ENCODE measurements at places on chromosomes 5 and 9. TPM values are rescaled to one million over a fixed set of nuclear protein-coding genes. Genes with fewer than 3 reads are reported as not detected.

- no peaks in the 10 kb centered on the region for H3K36me3 ChIP-seq
- DNase-seq: peak; percentile 49
- H3K27me3 ChIP-seq: no peaks in the 10 kb centered on the region
- peak overlapping the region; percentile 80 for H3K4me3 ChIP-seq
- H3K4me1 ChIP-seq: peaks cover 45% of the 10 kb centered on the region
- H3K27ac ChIP-seq: peak overlapping the region; percentile 48
Measured at GRCh38 chr5:172453206-172453985, 929 bp downstream of the SH3PXD2B start.

Gene BTNL8
- total RNA-seq: not detected

Gene SNAPC3
- 25.6 TPM for total RNA-seq

Gene ANKRD31
- total RNA-seq: 0.09 TPM

Gene AIF1L
- 36.5 TPM for total RNA-seq

DNA sequence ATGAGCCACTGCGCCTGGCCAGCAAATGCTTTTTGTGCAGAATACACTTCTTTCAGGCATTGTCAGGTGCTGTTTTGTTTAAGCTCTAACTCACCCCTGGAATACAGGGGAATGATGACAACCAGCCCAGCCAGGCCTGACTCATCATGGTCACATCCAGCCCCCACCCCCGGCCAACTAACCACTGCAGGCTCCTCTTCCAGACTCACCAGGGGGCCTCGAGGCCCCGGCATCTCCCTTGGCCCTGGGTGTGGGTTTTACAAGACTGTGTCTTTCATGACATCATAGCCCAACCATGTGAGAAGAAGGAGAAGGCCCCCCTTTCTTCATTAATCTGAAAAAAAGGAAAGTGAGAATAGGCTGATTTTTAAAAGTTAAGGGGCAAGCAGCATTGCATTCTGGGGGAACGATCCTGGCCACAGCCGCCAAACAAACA is 35.5 kb downstream of the OLFML2A start:
- DNase-seq: peak; percentile 56
- H3K27me3 ChIP-seq: no peaks in the 10 kb centered on the region
- H3K36me3 ChIP-seq: no peaks in the 10 kb centered on the region
- no peak overlapping the region for H3K27ac ChIP-seq
- no peak overlapping the region for H3K4me3 ChIP-seq

Gene TEX48
- not detected for total RNA-seq

Gene FYB1
- not detected for total RNA-seq

DNA sequence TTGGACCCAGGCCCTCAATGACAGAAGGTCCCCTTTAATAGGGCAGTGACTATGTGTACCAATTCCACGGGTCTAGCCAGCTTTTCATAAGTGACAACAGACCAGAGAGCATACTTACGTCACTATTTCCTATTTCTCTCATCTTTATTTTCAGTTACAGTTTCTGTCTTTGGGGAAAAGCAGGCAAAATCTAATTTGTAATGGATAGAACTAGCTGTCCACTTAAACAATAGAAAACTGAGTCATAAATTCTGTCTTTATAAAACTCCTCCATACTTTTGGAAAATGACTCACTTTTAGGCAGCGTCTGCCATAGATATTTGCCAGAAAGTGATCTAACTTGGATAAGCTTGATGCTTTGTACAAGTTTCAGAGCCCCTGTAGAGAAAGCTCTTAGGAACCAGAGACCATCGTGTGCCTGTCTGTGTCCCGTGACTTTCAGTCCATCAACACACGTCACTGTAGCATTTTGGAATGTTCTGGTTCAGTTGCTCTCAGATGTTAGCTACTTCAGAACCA is 101.9 kb downstream of the F2RL2 start:
- H3K27ac ChIP-seq: peak overlapping the region; percentile 59
- no peaks in the 10 kb centered on the region for H3K36me3 ChIP-seq
- H3K27me3 ChIP-seq: no peaks in the 10 kb centered on the region
- DNase-seq: no peak
- no peak overlapping the region for H3K4me3 ChIP-seq

Gene NUTM2G
- not detected for total RNA-seq

GRCh38 chr9:31615966-31616365 is 768.5 kb upstream of the ACO1 start:
- no peak overlapping the region for H3K27ac ChIP-seq
- H3K27me3 ChIP-seq: no peaks in the 10 kb centered on the region
- no peaks in the 10 kb centered on the region for H3K4me1 ChIP-seq
- no peak for DNase-seq

DNA sequence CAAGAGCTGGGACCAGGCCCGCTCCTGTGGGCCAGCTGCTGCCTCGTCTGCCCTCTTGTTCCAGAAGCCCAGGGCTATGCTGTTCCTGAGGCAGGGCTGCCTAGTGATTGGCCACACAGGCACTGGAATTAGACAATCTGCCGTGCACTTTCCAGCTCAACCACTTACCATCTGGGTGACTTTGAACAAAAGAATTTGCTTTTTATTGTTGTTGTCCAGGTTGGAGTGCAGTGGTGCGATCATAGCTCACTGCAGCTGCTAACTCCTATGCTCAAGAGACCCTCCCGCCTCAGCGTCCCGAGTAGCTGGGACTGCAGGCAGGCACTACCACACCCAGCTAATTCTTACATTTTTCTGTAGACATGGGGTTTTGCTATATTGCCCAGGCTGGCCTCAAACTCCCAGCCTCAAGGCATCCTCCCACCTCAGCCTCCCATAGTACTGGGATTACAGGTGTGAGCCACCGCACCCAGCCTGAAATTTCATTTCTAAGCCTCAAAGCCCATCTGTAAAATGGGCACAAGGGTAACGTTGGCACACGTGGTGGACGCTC is 1.2 kb upstream of the NEK6 start:
- H3K27ac ChIP-seq: no peak overlapping the region
- no peak overlapping the region for H3K4me3 ChIP-seq
- H3K36me3 ChIP-seq: no peaks in the 10 kb centered on the region
- H3K27me3 ChIP-seq: no peaks in the 10 kb centered on the region
- peaks cover 44% of the 10 kb centered on the region for H3K4me1 ChIP-seq

DNA sequence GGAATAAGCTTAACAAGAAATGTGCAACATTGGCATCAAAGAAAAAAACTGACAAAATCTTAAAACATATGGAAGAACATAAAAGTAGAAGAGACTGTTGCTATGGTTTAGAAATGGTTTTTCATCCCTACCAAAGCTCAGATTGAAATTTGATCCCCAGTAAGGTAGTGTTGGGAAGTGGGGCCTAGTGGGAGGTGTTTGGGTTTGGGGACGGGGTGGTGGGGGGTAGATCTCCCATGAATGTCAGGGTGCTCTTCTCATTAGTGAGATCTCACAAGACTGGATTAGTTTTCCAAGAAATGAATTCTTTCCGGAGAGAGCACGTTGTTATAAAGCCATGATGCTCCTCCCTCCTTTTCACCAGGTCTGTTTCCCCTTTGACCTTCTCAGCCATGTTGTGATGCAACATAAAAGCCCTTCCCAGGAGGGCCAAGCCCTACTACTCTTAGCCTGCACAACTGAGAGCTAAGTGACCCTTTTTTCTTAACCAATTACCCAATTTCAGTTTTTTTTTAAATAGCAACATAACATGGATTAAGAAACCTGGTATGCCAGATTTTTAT is 10.6 kb downstream of the TMEM167A start:
- H3K36me3 ChIP-seq: peaks cover 1% of the 10 kb centered on the region
- DNase-seq: no peak
- H3K27ac ChIP-seq: no peak overlapping the region
- H3K27me3 ChIP-seq: no peaks in the 10 kb centered on the region

GRCh38 chr9:112520069-112520468 is 33.4 kb downstream of the KIAA1958 start:
- no peak overlapping the region for H3K4me3 ChIP-seq
- peaks cover 23% of the 10 kb centered on the region for H3K4me1 ChIP-seq
- no peaks in the 10 kb centered on the region for H3K27me3 ChIP-seq
- no peak overlapping the region for H3K27ac ChIP-seq
- no peaks in the 10 kb centered on the region for H3K36me3 ChIP-seq

DNA sequence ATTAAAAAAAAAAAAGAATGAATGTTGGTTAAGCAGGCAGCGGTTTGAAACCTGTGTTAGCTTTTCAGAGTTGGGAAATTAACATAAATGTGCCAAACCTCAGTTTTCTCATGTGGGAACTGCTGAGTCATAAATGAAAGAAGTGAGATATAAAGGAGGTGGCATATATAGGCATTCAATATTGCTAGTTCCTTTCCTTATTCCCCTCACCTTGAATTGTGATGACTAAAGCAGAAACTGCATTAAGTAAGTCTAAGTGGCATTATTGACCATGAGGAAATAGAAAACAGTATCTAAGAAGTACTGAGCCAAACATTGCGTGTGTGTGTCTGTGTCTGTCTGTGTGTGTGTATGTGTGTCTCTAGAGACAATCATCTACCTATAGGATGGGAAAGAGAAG is 691.2 kb downstream of the TLR4 start:
- no peak for DNase-seq
- no peaks in the 10 kb centered on the region for H3K4me1 ChIP-seq
- no peaks in the 10 kb centered on the region for H3K27me3 ChIP-seq
- no peak overlapping the region for H3K4me3 ChIP-seq
- H3K27ac ChIP-seq: no peak overlapping the region
- H3K36me3 ChIP-seq: no peaks in the 10 kb centered on the region

- peak; percentile 38 for DNase-seq
- no peaks in the 10 kb centered on the region for H3K4me1 ChIP-seq
- H3K27me3 ChIP-seq: no peaks in the 10 kb centered on the region
- H3K36me3 ChIP-seq: no peaks in the 10 kb centered on the region
Measured at GRCh38 chr5:163695830-163696578, 190.6 kb downstream of the MAT2B start.

All from HepG2 (cell line).